ENCODE measurements at places on chromosomes 2 and 18.

GRCh38 chr18:456361-457139, 44.0 kb downstream of the COLEC12 start:
- peak overlapping the region; percentile 29 for H3K4me3 ChIP-seq
- peak; percentile 93 for DNase-seq
- no peaks in the 10 kb centered on the region for H3K36me3 ChIP-seq

DNA sequence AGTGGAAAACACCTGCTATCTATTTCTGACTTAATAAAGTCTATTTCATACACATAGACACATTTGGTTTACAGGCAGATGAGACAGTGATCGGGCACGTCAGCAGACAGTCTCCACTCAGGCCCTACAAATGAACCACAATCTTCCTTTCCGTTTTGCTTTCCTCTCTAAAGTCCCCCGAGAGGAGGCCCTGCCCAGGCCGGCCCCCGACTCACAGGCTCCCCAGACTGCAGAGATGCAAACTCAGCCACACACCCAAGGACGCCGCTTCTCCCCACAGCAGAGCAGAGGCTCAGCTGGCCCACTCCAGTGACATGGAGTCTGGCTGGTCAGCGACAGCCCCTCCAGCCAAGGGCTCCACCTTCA, 9.3 kb upstream of the MTERF4 start:
- H3K27ac ChIP-seq: no peak overlapping the region
- peak; percentile 38 for DNase-seq
- H3K36me3 ChIP-seq: no peaks in the 10 kb centered on the region
- no peaks in the 10 kb centered on the region for H3K27me3 ChIP-seq
- H3K4me1 ChIP-seq: no peaks in the 10 kb centered on the region
- H3K4me3 ChIP-seq: no peak overlapping the region

- peak; percentile 68 for DNase-seq
- H3K4me1 ChIP-seq: peaks cover 23% of the 10 kb centered on the region
- no peaks in the 10 kb centered on the region for H3K27me3 ChIP-seq
These were observed 7.9 kb downstream of the DES start for GRCh38 chr2:219426068-219426443.

- H3K27ac ChIP-seq: no peak overlapping the region
- no peak for DNase-seq
- H3K36me3 ChIP-seq: no peaks in the 10 kb centered on the region
- H3K4me3 ChIP-seq: no peak overlapping the region
These were observed 472.0 kb upstream of the ETAA1 start for GRCh38 chr2:66925128-66925527.

DNA sequence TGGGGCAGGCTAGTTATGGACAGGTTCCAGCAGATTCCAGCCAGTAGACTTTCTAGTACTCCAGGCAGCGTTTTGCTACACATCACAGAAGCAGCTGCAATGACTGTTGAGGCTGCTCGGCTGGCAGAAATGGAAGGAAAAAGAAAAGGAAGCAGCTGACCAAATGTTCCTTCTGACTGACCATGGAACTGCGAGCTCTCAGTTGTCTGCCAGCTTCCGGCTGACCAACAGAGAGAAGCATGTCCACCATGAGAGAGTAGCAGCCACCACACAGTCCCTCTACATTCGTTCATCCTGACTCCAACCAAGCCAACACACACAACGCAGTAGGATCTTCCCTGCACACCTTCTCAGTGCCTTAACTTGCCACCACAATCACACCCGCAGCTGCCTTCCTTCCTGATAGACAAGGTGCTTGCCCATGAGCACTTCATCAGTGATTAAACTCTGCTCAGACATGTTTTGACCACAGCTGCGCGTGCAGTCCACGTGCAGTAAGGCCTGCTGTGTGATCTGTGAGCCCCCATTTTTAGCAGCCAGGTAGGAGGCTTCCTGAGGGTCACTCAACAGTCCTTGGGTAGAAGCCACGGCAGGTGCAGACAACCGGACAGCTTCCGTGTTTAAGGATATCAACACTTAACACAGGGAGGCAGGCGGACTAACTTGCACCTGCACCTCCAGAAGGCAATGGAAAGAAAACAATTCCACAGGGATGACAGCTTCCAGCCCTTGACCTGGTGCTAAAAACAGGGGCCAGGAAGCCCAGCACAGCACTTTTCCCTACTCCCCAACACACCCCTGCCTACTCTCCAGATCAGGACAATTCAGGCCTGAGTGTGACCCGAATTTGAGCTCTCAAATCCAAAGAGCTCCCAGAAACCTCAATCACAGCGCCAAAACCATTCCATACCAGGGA, 996 bp downstream of the TGFBRAP1 start:
- peak overlapping the region; percentile 91 for H3K27ac ChIP-seq
- no peaks in the 10 kb centered on the region for H3K36me3 ChIP-seq
- H3K27me3 ChIP-seq: no peaks in the 10 kb centered on the region
- peak overlapping the region; percentile 80 for H3K4me3 ChIP-seq
- H3K4me1 ChIP-seq: no peaks in the 10 kb centered on the region

Measured in sigmoid colon (tissue), 7 donors.